Activated CD8-positive, alpha-beta memory T cell treated with anti-CD3 and anti-CD28 coated beads, Interleukin-2, amount 10 ng/mL, durations not matched to agents 7 days and 5 days (primary cell): ENCODE measurements at places on chromosomes 2 and 18. TPM values are rescaled to one million over a fixed set of nuclear protein-coding genes. Genes with fewer than 3 reads are reported as not detected.

- DNase-seq = no peak
These were observed 94.7 kb upstream of the FAM136A start for GRCh38 chr2:70396612-70397011.

- no peak for DNase-seq
These were observed 153.3 kb upstream of the THSD7B start for GRCh38 chr2:136612079-136612478.

DNA sequence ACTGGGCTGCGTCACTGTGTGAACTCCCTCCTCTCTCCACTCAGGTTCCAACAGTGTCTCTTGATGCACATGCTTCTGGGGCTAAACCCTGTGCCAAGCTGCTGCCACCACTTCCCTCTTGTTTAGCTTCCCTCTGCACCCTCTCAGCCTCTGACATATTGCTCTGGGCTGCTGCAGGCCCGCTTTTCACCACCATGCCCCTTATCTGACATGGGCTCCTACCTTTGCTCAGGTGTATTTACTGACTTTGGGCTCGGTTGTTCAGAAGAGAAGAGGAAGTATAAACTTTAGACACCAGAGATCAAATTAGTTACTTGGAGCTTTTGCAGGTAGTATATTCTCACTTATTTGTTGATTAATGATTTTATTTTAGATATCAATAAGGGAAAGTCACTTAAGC lies 77.6 kb downstream of the WDR7 start:
- no peak for DNase-seq

- DNase-seq = peak; percentile 56
These were observed 17.4 kb downstream of the FBLN7 start for GRCh38 chr2:112155331-112156151.

GRCh38 chr2:42223067-42223854 lies 54.1 kb downstream of the EML4 start:
- DNase-seq = no peak

DNA sequence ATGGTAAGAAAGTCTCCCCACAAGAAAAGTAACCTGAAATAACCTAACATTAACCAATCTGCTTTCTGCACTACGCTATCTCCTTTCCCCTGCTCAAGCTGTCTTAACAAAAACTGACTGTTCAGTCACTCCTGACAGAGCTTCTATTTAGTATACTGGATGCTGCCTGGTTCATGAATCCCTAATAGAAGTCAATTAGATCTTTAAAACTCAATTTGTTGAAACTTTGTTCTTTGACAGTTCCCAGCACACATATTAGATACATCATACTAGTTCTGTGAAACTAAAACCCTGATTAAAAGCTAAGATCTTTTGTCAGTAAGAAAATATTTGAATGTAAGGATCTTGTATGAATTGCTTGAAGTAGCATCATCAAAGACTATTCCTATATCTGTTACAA lies 287.4 kb downstream of the RBM43 start:
- DNase-seq = no peak

DNA sequence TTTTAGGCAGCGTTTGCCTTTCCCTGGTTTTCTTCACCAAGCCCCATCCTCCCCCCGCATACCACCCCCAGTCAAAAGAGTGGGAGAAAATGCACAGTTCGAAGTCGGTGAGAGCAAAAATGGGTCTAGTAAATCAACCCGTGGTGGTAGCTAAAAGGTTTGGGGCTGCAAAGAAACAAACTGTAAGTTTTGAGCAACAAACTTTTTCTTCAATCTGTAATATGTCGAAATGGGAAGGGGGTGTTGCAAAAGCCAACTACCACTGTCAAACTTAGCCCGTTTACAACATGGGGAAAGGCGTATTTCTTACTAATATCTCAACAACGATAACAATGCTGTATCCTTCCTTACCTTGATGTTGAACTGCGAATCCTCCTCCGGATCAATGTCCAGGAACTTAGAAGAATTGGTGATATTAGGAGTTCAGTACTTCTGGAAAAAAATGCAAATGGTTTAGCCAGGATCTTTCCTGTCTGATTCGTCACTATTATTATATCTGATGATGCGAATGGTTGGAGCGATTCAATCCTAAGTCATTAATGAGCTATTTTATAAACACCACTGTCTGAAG lies 2.4 kb upstream of the SATB2 start:
- no peak for DNase-seq

Gene GALNT5
- not detected for total RNA-seq

Gene CACNB4
- total RNA-seq = 0.23 TPM

Gene RNF125
- total RNA-seq = 31.9 TPM

Gene ASB18
- total RNA-seq = not detected

Gene ADAM17
- total RNA-seq = 20.0 TPM

Gene SCN3A
- not detected for total RNA-seq
